ENCODE measurements at places on chromosomes 1 and 21. TPM values are rescaled to one million over a fixed set of nuclear protein-coding genes. Genes with fewer than 3 reads are reported as not detected.

DNA sequence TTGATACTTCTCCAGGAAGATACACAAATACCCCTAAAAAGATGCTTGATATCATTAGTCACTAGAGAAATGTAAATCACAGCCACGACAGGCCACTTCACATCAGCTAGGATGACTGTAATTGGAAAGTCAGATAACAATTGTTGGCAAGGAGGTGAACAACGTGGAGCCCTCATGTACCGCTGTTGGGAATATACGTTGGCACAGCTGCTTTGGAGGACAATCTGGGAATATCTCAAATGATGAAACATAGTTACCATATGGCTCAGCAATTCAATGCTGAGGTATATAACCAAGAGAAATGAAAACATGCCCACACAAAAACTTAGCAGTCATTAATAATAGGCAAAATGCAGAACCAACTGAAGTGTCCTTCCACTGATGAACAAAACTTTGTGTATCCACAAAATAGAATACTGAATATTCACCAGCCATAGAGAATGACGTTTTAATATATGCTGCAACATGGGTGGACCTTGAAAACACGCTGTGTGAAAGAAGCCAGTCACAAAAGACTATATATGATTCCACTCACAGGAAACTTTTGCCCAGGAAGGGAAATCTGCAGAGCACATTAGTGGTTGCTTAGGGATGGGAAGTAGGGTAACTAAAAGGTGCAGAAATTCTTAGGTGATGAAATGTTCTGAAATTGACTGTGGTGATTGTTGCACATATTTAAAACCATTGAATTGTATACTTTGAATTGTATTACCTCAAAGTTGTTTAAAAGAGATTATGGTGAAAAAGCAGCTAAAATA, 95.4 kb downstream of the AHCTF1 start:
- DNase-seq = no peak

- no peak for DNase-seq
Observed at GRCh38 chr1:12692967-12693782, 22.7 kb upstream of the AADACL3 start.

GRCh38 chr1:66415281-66415680, 118.7 kb upstream of the SGIP1 start:
- no peak for DNase-seq

DNA sequence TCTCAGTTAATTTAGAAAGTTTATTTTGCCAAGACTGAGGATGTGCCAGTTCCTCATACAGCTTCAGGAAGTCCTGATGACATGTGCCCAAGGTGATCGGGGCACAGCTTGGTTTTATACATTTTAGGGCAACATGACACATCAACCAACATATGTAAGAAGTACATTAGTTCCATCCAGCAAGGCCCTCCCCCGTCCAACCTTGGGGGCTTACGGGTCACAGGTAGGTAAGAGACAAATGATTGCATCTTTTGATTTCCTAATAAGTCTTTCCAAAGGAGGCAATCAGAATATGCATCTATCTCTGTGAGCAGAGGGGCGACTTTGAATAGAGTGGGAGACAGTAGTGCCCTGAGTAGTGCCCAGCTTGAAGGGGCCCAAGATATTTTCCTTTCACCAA, 19.6 kb upstream of the HAO2 start:
- no peak for DNase-seq

GRCh38 chr1:97441966-97442365, 478.9 kb downstream of the DPYD start:
- no peak for DNase-seq

- DNase-seq = no peak
Observed at GRCh38 chr1:161085165-161085564, 4.2 kb downstream of the NECTIN4 start.

The SERINC2 gene
- total RNA-seq = 4.3 TPM

The TRIM58 gene
- total RNA-seq = 0.16 TPM
